ENCODE measurements at places on chromosomes 7 and 10. TPM values are rescaled to one million over a fixed set of nuclear protein-coding genes. Genes with fewer than 3 reads are reported as not detected.

Gene CHRM2
- total RNA-seq = 0.18 TPM

Gene GPC2
- total RNA-seq = 3.9 TPM

Gene FGFR2
- 2.1 TPM for total RNA-seq

Gene PON1
- total RNA-seq = 0.31 TPM

Gene FAM25G
- not detected for total RNA-seq

Data from muscle of leg (tissue), 16 donors.